Naive B cell (primary cell): ENCODE measurements at places on chromosomes 12 and 14. TPM values are rescaled to one million over a fixed set of nuclear protein-coding genes. Genes with fewer than 3 reads are reported as not detected.

GRCh38 chr12:16454481-16454880 is 107.0 kb downstream of the MGST1 start:
- no peak for DNase-seq
- H3K27me3 ChIP-seq: no peaks in the 10 kb centered on the region
- H3K4me1 ChIP-seq: no peaks in the 10 kb centered on the region
- no peak overlapping the region for H3K4me3 ChIP-seq

GRCh38 chr14:22593189-22593588 is 4.2 kb upstream of the DAD1 start:
- no peaks in the 10 kb centered on the region for H3K36me3 ChIP-seq
- H3K27me3 ChIP-seq: no peaks in the 10 kb centered on the region

DNA sequence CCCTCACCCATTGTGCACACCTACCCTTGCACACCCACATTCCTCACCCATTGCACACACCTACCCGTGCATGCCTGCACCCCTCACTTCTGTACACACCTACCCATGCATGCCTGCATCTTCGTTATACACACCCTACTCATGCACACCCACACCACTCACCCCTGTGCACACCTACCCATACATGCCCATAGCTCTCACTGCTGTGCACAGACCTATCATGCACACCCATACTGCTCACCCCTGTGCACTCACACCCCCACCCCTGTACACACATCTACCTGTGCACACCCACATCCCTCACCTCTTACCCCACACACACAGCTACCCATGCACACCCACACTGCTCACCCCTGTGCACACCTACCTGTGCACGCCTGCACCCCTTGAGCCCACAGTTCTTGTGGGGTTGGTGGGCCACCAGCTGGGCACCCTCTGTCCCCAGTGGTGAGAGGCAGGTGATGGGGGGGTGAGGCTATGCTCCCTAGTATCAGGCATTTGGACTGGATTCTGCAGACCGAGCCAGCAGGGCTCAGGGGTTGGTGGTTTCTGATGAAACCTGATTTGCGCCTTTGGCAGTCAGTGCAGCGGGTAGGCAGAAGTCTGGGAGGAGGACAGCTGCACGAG is 15.6 kb downstream of the CEP170B start:
- no peak for DNase-seq
- no peak overlapping the region for H3K4me3 ChIP-seq
- H3K36me3 ChIP-seq: no peaks in the 10 kb centered on the region
- H3K4me1 ChIP-seq: peaks cover 9% of the 10 kb centered on the region
- H3K27me3 ChIP-seq: peaks cover 8% of the 10 kb centered on the region

DNA sequence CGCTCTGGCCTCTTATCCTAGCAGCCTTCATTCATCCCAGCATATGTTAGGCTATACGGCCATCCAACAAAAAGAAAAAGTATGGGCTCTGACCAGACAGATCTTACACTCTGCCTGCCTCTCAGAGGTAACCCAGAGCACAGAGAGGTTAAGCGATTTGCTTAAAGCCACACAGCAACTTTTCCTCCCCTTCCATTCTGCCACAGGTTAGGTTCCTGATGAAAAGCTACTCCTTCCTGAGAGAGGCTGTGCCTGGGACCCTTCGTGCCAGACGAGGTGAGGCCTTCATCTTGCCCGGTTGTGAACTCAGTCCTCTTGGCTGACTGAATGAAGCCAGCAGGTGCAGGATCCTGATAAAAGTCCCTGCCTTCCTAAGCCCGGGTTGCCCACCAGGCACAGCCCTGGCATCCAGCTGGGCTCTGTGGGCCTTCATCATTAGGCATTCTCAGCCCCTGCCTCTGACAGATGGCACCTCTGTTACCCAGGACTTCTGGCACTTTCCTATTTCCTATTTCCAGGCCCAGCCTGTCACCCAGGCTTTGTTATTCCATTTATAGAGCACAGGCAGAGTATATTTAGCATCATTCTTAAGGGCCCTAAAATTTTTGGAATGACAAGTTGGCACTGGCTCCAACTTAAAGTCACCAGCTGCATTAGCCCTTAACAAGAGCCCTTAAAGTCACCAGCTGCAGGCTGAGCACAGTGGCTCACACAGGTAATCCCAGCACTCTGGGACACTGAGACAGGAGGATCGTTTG is 12.8 kb downstream of the SOAT2 start:
- no peaks in the 10 kb centered on the region for H3K36me3 ChIP-seq
- no peaks in the 10 kb centered on the region for H3K4me1 ChIP-seq
- H3K27ac ChIP-seq: no peak overlapping the region
- no peak for DNase-seq
- H3K27me3 ChIP-seq: no peaks in the 10 kb centered on the region
- H3K4me3 ChIP-seq: no peak overlapping the region

DNA sequence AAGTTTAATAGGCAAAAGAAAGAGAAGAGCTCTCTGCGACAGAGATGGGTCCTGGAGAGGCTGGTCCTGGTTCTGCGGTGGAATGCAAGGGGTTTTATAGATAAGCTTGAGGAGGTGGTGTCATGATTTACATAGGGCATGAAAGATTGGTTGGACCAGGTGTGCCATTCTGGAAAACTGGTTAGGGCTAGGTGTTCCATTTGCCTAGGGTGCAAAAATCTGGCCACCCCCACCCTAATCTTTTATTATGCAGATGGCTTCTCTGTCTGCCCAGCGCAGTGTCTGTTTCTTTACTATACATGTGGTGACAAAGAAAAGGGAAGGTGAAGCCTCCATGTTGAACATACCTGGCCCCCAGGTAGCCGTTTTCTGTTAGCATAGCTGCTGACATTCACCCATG is 65.4 kb downstream of the ERC1 start:
- H3K27me3 ChIP-seq: no peaks in the 10 kb centered on the region
- H3K36me3 ChIP-seq: peaks cover 27% of the 10 kb centered on the region
- H3K4me3 ChIP-seq: no peak overlapping the region
- no peak for DNase-seq

GRCh38 chr14:73896521-73896920 is 9.9 kb downstream of the ZNF410 start:
- H3K4me3 ChIP-seq: no peak overlapping the region
- H3K27ac ChIP-seq: no peak overlapping the region
- peaks cover 9% of the 10 kb centered on the region for H3K36me3 ChIP-seq
- H3K4me1 ChIP-seq: no peaks in the 10 kb centered on the region

DNA sequence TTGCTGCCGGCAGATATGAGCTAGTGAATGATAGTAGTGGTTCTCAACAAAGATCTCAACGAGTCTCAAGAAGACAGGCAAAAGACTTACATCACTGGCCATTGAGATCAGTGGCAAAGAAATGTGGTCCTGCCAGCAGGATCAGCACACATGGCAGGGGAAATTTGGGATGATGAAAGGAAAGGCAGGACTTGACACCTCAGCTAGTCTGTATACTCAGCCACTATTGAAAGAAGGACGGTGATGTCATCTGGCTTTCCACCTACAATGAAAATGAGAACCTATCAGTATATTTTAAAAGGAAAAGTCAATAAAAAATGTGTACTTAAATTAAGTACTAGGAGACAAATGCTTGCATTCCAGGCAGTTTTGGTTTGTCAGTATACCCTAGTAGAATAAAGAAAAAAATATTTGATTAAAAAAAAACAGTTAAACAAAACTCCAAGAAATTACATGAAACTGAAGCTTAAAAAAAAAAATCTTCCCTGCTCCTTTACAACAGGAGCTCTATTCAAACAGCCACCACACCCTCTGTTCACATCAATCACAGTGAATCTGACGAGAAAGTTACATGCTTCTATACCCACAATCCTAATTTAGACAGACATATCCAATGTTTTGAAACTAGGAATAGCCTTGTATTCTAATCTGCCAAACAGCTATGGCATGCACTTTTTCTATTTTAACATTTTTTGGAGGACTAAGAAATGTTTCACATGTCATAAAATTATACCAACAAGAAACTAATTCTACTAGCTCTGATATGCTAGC is 34.9 kb downstream of the RAD9B start:
- no peaks in the 10 kb centered on the region for H3K27me3 ChIP-seq
- H3K36me3 ChIP-seq: peaks cover 15% of the 10 kb centered on the region
- H3K4me3 ChIP-seq: no peak overlapping the region

- H3K4me1 ChIP-seq: peaks cover 46% of the 10 kb centered on the region
- H3K4me3 ChIP-seq: peak overlapping the region; percentile 35
- H3K27me3 ChIP-seq: no peaks in the 10 kb centered on the region
- peak overlapping the region; percentile 55 for H3K27ac ChIP-seq
- H3K36me3 ChIP-seq: no peaks in the 10 kb centered on the region
- no peak for DNase-seq
Observed at GRCh38 chr12:53498235-53498630, 1.0 kb downstream of the MAP3K12 start.

DNA sequence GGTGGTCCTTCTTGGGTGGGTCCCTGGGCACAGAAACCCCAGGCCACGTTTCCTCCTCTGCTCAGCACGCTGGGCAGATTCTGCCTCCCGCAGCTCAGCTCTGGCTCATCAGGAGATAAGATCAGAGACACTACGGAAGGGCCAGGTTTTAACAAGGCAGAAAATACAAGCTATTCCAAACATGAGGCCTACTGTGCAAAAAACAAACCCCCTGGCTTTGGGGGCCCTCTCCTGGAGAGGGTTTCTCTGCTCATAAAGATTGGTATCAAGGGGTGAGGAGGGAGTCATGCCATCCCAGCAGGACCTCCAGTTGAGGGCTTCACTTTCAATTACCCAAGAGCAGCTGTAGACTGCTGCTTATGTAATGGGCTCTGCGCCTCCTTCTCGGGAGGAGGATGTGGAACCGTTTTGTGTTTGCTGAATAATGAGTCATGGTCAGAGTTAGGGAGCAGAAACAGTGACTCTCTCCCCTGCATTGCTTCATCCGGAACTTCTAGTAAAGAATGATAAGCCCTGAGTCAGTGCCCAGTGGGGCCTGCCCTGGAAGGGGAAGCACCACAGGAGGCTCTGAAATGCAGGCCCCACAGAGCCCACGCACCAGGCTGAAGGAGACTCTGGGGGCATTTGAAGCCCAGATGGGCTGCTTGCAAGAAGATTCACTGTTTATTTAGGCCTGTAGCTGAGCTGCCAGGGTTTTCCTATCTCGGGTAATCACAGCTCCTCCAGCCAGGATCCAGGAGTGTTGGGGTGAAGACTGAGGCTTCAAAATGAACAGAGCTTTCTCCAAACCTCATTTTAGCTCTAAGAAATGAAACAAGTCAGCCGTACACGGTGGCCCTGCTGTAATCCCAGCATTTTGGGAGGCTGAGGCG is 79.3 kb downstream of the SSPN start:
- DNase-seq: peak; percentile 17
- H3K27ac ChIP-seq: no peak overlapping the region
- H3K27me3 ChIP-seq: no peaks in the 10 kb centered on the region

The TMEM30B gene
- 0.07 TPM for polyA plus RNA-seq

The KDM5A gene
- 95.8 TPM for polyA plus RNA-seq

The FAM90A1 gene
- not detected for polyA plus RNA-seq

The OTUB2 gene
- polyA plus RNA-seq: 0.12 TPM
